ENCODE measurements at places on chromosomes 13 and 19. TPM values are rescaled to one million over a fixed set of nuclear protein-coding genes. Genes with fewer than 3 reads are reported as not detected.

Gene MYO16
- 0.60 TPM for polyA plus RNA-seq

Gene RNF225
- not detected for polyA plus RNA-seq

Gene CGB5
- not detected for polyA plus RNA-seq

Gene RYR1
- polyA plus RNA-seq: 4.2 TPM

Gene NUCB1
- polyA plus RNA-seq: 276 TPM

Gene FAAP24
- 3.2 TPM for polyA plus RNA-seq

Gene CEACAM4
- polyA plus RNA-seq: 0.16 TPM

Gene SGCG
- 5.1 TPM for polyA plus RNA-seq

Gene FUT2
- polyA plus RNA-seq: 0.96 TPM

Gene ZNF534
- polyA plus RNA-seq: 0.62 TPM

Gene CGB2
- not detected for polyA plus RNA-seq

Gene FGF22
- 0.35 TPM for polyA plus RNA-seq

Gene SLC8A2
- polyA plus RNA-seq: 0.07 TPM

Gene MYPOP
- 2.8 TPM for polyA plus RNA-seq

Gene NAA16
- 28.1 TPM for polyA plus RNA-seq

Gene SLC25A41
- 0.25 TPM for polyA plus RNA-seq

Gene LILRB2
- 1.2 TPM for polyA plus RNA-seq

Gene KLK8
- 1.2 TPM for polyA plus RNA-seq

Gene GSX1
- polyA plus RNA-seq: not detected

Gene ACP7
- polyA plus RNA-seq: 0.76 TPM

Gene OR7D2
- polyA plus RNA-seq: 0.10 TPM

Gene LYPD3
- polyA plus RNA-seq: 1.2 TPM

Gene F7
- polyA plus RNA-seq: 4.5 TPM

All from right renal cortex interstitium (tissue), 3 donors.